ENCODE measurements at places on chromosomes 5 and 9. TPM values are rescaled to one million over a fixed set of nuclear protein-coding genes. Genes with fewer than 3 reads are reported as not detected.

GRCh38 chr5:16550316-16550952 is 66.4 kb downstream of the RETREG1 start:
- no peak for DNase-seq

GRCh38 chr9:84151640-84152039 is 171.0 kb downstream of the RMI1 start:
- DNase-seq: no peak

DNA sequence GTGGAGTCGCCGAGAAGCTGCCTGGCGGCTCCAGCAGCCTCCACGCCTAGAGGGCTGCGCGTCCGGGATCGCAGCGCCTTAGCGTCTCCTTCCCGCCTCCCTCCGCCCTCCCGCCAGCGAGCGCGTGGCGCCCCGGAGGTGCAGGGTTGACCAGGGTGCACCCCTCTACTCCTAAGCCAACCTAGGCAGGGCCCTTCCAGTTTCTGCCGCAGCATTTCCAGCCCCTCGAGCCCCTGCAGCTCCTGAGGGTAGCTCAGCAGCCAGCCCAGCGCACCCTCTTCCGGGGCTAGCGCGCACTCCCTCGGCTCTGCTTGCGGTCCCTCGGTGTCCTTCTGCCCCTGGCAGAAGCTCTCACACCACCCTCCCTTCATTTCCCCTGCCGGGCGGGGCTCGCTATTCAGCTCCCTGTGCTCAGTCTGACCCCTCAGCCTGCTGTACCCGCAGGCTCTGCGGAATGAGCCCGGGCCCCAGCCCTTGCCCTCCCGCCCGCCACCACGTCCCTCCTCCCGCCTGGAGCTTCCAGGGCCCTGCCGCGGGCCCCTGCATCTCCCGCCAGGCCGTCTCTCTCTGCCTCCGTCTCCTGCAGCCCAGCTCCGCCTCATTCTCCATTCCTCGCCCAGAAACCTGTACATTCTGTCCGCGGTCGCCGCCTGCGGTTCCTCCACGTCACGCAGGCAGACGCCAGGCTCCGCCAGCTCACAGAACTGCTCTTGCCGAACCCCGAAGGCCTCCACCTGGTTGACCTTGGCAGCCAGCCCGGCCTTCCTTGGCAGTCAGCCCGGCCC is 61.8 kb downstream of the SPATA31C2 start:
- DNase-seq: peak; percentile 58

DNA sequence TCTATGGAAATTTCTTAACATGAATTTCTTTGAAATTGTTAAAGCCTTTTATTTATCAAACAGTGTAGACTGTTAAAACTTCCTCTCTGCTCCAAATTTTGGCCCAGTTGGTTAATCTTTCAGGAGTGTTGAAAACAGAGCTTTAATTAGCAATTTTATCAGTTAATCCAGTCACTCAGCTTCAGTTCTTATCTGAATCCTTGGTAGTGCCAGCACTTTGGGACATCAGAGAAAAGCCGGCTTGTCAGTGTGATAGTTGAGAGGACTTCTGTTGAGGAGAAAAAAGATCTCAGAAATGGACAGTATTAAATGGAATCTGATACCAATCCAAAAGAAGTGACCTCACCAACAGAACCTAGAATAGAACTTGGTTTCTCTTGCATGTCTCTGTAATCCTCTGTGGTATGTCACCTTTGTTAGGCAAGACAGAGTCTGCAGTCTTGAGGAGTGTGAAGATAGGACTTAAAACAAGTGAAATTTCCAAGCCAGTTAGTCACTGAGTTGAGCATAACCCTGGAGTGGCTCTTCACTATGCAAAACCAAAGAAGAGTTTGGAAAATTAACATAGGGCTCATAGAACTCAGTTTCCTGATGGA is 251.8 kb downstream of the NNT start:
- no peak for DNase-seq

DNA sequence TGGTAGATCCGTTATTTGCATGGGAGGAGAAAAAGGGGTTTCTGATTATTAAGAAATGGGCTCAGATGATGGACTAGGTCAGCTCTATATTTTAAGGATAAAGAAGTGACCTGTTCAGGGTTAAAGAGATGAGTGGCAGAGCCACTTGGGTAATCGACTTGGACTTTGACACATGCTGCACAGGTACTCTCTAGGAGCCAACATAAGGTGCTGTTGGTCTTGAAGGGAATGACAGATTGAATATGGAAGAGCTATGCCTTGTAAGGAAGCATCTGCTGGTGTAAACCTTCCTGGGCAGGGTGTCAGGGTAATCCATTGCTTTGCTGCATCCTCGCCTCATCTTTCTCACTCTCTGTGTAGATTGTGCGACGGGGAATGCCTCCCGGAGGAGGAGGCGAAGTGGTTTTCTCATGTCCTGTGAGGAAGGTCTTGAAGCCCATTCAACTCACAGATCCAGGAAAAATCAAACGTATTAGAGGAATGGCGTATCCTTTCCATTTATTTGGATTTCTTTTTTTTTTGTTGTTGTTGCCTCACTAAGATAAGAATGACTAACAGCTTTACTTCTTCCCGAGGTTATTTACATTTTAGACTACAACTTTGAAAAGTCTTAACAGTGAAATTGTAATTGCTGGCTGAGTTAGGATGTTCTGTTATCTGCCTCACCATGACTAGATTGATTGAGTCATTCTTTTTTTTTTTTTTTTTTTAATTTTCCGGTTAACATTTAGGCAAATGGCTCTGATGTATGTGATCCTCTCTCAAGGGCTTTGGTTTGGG is 41.2 kb downstream of the RCL1 start:
- no peak for DNase-seq

DNA sequence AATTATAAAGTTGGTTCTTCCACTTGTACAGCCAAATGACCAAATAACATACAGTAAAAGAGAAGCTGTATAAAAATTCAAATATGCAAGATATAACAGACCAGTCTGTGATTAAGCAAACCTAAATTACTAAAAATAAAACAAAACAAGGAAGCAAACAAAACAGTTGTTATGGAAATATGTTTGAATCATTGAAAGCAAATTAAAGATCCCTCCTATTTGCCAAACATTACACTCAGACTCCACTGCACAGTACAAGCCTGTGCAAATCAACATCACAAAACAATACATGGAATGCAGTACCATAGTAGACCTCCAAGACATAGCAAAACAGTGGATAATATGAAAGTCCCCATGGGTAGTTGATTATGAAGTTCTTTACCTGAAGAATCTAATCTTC is 288.1 kb upstream of the PTGER4 start:
- DNase-seq: no peak

DNA sequence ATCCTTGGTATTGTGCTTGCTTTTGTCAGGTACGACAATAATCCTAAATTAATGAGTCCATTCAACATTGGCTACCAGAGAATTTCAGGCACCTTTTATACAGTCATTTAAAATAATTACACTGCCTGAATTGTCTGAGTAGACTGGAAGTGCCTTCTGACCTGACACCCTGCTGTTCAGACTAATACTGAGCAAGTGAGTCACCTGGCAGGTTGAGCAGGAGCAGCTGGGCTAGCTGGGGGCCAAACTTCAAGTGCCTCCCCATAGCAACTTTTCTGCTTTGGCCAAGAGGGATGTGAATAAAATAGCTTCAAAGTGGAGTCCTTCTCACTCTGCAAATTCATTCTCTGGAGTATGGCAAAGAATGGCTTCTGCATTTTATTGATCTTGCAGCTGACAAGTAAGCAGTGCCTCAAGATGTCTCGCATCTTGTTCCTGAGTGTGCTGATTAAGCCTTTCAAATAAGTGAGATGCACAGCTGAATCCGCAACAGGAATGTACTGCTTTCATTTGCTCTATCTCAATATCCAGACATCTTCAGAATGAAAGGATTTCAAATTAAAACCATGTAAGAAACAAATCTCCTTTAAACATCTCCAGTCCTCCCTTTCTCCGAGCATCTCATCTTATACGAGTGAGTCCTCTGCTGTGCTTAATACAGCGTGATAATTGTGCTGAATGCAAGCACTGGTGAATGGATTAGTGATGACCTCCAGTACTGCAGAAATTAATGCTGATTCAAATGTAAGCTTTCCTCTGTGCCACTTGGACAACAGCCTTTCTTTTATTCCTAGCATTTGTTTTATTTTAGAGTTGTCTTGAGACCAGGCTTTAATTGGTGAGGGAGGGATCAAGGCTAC is 271.2 kb downstream of the EDIL3 start:
- DNase-seq: peak; percentile 20

DNA sequence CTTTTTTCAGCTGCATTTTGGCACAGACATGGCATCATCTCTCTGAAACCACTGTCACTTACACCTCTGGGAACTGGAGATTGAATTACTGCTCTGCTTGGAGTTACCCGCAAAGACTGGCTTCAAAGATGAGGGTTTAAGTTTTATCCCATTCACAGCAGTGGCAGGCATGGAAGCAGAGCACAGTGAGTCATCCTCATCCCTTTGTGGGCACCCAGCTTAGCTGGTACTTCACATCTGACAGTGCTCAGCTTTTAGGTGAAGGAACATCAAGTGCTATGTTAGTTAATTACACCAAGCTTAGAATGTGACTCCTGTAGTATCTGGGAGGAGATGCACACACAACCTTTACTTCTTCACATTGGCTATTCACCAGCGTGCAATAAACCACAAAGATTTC is 24.8 kb upstream of the ALDH1A1 start:
- DNase-seq: no peak

- DNase-seq: no peak
Measured at GRCh38 chr5:153358315-153358976, 132.0 kb upstream of the GRIA1 start.

DNA sequence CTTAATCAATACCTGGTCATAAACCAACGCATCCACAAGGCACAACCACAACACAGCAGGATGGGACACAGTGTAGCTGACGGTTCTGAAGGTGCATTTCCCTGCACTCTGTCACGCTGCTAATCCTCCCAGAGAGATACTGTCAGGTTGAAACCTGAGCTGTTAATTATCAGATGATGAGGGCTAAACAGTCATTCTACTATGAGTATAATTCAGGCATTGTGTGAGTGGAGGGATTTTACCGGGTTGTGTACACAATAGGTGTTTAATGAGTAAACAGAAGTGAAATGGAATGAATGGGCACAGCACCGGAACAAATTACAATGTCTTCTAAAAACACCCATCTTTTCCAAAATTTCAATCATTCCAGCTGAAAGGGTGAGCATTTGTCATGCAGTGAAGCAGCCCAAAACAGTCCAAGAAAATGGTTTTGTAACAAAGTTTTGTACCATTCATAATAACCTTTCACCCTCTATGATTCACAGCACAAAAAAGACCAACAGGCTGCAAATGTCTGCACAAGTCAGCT is 71.5 kb downstream of the ABCA1 start:
- no peak for DNase-seq

GRCh38 chr9:77438653-77439052 is 209.5 kb downstream of the GNA14 start:
- no peak for DNase-seq

DNA sequence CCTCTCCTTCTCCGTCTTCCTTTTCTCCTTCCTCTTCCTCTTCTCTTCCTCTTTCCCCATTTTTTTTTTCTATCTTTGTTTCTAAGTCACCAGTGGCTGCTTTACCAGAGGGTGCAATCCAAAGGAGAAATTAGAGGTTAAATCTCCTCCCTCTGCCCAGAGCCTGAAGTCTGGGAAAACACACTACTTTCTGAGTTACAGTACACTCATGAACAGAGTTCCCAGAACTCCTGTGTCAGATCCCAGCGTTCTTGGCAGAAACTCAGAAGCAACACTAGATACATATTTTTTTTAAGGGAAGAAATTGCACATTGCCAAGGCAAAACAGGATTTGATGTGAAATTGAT is 189.0 kb downstream of the SNCAIP start:
- no peak for DNase-seq

GRCh38 chr5:12902611-12903010 is 998.4 kb upstream of the CTNND2 start:
- no peak for DNase-seq

EFNA5 gene
- polyA plus RNA-seq: 17.3 TPM

SLCO6A1 gene
- not detected for polyA plus RNA-seq

COL5A1 gene
- polyA plus RNA-seq: 79.4 TPM

CD274 gene
- 1.4 TPM for polyA plus RNA-seq
